ENCODE measurements at places on chromosomes 5 and 9.
A peak's percentile ranks its signal among the peaks of the same experiment; 100 is the strongest.

DNA sequence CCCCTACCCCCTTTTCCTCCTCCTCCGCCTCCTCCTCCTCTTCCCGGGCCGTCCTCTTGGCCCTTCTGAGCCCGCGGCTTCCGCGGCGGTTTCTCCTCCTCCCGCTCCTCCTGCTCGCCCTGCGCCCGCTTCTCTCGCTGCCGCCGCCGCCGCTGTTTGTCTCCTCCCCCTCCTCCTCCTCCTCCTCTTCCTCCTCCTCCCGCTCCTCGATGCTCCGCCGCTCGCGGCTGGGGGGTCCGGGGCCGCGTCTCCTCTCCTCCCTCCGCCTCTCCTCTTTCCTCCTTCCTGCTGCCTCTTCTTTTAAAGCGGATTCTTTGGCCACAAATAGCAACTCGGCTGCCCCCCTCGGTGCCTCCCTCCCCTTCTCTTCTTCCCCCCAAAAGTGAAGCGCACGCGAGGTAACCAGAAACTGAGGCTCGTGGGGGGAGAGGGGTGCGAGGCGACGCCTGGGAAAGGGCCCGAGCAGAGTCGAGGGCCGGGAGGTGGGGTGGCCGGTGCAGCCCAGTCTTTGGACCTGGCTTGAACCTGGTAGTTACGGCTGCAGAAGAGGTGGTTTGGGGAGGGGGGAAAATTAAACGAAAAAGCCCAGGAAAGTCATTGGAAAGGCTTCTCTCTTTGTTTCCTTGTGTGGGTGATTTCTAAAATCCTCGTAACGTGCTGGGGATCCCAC is 1058.5 kb upstream of the DMAC1 start:
- no peak for DNase-seq

GRCh38 chr5:172595596-172596455 is 45.2 kb upstream of the NEURL1B start:
- DNase-seq = no peak

DNA sequence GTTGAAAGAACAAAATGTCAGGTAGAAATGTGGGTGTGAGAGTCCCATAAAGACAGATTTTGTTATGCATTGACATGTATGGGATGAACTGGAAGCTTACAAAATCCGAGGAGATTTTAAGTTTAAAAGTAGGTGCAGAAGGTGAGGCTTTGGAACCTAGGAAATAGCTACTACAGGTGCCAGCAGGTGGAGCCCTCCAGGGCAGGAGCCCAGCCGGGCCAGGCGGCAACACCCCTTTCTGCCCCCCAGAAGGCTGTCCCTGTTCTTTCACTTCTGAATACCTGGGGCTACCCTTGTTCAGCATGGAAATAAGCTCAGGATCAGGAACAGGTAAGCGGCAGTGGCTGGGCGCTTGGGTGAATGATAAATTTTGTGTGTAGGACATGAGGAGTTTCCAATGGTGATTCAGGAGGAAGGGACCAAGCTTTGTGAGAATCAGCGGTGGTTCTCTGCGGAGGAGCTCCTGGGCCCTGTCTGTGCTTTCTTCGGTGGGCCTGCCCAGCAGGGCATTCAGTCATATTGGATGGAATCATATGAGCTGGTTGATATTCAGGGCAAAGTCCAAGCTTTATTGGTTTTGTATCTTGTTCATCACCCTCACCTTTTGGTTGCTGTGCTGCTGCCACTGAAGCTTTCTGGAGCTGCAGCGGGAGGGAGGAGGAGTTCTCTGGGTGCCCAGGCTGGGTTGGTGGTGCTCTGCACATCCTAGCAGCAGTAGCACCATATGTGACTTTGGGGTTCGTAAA is 12.3 kb downstream of the PCBD2 start:
- DNase-seq = no peak

- DNase-seq = no peak
Observed at GRCh38 chr5:75610201-75610600, 1.1 kb upstream of the ANKDD1B start.

- no peak for DNase-seq
Observed at GRCh38 chr5:7493081-7493480, 97.1 kb downstream of the ADCY2 start.

- no peak for DNase-seq
Observed at GRCh38 chr5:136769093-136769492, 403.7 kb upstream of the TRPC7 start.

- DNase-seq = no peak
Observed at GRCh38 chr9:93172666-93173364, 11.1 kb upstream of the WNK2 start.

DNA sequence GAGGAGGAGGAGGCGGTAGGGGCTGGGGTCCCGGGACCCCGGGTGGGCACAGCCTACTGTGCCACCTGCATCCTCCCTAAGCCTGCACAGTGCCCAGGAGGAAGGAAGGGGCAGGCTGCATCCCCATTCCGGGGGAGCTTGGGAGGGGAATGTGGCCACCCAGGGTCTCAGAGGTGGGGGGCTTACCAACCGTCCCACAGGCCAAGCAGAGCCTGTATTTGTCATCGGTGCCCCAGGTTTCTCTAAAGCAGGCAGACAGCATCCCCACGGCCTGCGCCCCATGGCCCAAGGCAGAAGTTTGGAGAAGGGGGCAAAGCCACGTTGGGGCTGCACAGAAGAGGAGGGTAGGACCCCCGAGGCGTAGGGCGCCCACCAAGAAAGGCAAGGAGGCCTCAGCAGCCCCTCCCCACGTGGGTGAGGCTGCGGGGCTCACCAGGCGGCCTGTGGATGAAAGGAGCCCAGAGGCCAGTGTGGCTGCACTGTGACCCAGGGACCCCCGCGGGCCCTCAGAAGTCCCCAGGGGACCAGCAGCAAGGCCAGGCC is 507 bp upstream of the GPSM1 start:
- DNase-seq = no peak

- DNase-seq = no peak
Observed at GRCh38 chr5:173010547-173011464, 27.2 kb downstream of the ATP6V0E1 start.

- peak; percentile 48 for DNase-seq
Observed at GRCh38 chr5:77356740-77357139, 135.4 kb downstream of the WDR41 start.

GRCh38 chr5:71703941-71704340 is 15.1 kb upstream of the CARTPT start:
- DNase-seq = no peak

- DNase-seq = no peak
Observed at GRCh38 chr5:110262749-110263148, 463.7 kb downstream of the TMEM232 start.

DNA sequence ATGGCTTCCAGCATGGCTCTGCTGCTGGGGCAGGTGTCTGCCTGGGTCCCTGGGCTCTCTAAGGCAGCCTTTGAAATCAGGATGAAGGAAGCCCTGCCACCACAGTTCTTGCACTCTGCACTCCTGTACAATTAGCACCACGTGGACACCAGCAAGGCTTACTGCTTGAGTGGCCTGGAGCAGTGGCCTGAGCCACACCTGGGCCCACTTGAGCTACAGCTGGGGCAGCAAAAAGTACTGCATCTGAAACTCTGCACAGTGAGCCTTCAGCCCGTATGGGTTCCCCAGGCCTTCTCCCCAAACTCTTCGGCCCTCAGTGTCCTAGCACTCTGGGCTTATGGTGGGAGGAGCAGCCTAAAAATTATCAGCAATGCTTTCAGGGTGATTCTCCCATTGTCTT is 8.0 kb upstream of the INIP start:
- no peak for DNase-seq

DNA sequence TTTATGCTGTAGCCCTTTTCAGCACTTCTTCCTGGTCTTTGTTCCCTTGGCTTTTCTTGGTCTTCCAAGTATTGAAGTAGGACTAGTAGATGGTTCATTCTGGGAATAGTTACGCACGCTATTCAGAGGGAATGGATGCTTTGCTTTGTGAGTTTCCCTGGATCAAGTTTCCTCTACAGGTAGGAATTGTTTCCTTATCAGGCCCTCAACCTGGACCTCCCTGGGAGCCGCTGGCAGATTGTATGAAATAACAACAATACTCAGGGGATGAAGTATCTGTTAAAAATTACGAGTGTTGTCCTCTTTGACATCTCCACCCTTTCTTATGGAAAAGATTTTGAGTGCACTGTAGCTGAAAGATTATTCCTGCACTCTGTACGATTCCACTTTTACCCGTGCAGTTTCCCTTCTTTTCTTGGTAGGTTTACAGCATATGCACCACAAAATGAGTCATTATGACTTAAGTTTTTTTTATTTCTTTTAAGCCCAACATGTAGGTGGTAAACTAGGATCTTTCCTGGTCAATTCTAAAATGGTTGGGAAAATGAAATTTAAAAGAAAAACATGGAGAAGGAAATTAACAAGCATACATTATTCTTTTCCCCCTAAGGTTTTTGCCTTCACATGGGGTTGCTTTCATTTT is 57.9 kb downstream of the ARHGAP26 start:
- DNase-seq = no peak

- DNase-seq = no peak
Observed at GRCh38 chr5:95863383-95863757, 40.8 kb upstream of the GLRX start.

GRCh38 chr5:108432024-108432423 is 50.1 kb upstream of the FBXL17 start:
- no peak for DNase-seq

DNA sequence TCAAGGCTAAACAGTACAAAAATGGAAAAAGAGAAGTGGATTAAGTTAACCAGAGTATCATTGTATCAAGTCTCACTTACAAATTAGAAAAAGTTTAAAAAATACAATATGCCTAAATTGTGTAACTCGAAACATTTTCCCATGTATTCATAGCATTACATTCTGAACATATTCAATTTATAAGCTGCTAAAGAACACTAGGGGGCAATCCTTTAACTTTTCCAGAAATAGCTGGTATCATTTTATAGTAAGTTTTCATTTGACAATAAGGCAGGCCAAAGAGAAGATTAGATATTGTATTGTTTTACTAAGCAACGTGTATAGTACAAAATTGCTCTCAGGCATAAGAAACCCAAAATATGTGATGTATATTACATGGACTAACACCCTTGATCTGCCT is 234.6 kb downstream of the ADGRV1 start:
- DNase-seq = no peak

DNA sequence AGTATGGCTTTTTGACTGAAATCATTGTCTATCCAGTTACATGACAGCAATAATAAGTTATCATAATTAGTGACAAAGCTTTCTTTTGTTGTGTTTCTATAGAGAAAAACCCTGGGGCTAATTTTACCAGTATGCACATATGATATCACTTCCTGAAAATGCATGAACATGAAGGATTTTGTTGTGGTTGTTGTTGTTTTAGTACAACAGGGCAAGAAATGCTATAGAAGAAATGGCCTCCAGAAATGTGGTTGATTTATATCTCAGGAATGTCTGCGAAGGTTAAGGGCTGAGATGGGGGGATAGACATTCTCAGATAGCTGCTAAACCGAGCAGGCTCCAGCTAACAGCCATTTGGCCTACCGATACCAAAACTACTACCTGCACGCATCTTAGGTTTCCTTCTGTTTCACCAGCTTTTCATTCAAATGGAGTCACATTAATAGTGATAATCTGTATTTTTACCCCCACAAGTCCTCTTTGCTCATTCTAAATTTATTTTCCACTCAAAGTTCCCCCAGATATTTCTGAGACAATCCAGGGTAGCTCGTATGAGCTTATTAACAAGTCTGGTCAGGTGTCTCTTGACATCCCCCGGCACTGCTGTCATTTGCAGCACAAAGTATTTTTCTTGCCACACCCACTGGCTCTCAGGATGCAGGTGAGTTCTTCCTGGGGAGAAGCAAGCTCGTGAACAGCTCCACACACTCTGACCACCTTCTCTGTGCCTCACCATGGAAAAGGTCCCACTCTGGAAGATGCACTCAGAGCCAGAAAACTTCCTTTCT is 232.4 kb upstream of the GAS1 start:
- DNase-seq = peak; percentile 41

DNA sequence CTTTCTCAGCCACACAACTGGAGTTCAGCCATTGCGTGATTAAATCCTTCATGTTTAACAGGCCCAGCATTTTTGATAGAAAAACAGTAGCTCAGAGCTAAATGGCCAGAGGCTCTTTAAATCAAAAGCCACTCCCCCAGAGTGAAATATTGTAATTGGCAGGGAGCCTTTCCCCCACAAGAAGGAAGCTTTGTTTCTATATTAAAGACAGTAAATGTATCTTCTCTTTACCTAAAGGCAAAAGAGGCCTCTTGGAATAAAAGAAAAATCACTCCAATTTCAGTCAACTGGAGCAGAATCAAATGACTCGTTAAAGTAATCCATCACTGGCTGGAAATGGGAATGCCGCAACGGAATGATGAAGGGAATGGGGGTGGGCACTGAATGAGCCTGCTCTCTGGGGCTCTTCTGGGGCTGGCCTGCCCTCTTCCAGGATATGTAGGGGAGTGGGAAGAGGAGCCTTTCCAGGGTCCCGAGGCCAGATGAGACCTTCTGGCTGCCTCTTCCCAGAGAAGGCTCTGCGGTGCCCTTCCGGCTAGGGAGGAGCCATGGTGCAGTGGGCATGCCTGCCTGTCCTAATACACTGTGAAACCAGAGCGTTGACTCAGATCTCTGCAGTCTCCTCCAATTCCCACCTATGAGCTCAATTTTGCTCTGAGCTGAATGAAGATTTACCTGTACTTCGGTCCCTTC is 45.2 kb downstream of the ANKDD1B start:
- DNase-seq = no peak

DNA sequence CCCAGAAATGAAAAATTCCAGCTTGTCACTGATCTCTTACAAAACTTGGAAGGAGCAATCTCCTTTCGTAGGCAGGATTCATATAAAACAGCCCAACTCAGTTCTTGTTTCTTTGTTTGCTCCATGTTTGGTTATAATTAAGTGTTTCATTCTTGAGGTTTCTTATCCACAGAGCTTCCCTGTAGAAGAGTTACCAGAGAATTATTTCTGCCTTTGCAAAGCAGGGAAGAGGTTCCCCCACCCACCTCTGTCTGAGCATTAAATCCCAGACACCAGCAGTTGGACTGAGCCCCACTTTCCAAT is 34.1 kb upstream of the RAI14 start:
- DNase-seq = no peak

- no peak for DNase-seq
Observed at GRCh38 chr9:132579427-132579798, 3.0 kb upstream of the BARHL1 start.

DNA sequence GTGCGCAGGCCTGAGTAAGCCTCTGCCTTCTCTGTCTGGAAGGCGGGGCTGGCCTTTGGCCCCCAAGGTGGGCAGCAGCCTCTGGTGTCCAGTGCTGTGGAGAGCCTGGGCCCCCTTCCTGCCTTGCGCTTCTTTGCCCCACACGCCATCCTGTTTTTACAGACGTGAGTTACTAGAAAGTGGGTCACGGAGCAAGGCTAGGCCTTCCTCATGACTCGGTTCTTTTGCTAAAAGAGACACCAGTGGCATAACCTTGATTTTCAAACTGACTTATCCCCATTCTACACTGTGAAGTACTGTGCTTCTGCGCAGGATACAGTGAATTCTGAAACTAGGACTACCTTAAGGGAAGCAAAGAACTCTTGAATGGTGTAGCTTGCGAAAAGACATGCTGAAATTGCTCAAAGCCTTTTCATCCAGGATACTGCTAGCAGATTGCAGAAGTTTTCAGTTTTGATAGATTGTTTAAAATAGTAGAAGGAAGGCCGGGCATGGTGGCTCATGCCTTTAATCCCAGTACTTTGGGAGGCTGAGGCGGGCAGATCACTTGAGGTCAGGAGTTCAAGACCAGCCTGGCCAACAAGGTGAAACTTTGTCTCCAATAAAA is 7.2 kb downstream of the ROPN1L start:
- no peak for DNase-seq

Data from brain microvascular endothelial cell (primary cell).